AML-193 (cell line): ENCODE measurements at places on chromosomes 1 and 21.
A peak's percentile ranks its signal among the peaks of the same experiment; 100 is the strongest.

DNA sequence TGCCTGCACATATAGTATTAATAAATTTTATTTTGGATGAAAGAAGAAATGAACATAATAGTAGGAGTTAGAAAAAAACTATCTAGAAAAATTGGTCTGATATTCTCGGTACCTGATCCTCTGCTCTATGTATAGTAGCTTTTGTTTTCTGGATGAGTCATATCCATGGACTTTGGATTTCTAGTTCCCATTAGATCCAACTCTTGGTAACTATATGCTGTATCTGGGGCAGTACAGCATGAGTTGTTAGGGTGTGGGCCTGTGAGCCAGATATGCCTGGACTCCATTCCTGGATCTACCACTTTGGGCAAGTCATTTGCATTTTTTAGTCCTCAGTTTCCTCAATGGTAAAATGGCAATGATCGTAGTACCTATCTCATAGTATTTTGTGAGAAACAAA, 372.2 kb upstream of the PKN2 start:
- no peak for DNase-seq

- DNase-seq, result peak; percentile 57
Observed at GRCh38 chr1:77534456-77534855, 148.0 kb downstream of the ZZZ3 start.

DNA sequence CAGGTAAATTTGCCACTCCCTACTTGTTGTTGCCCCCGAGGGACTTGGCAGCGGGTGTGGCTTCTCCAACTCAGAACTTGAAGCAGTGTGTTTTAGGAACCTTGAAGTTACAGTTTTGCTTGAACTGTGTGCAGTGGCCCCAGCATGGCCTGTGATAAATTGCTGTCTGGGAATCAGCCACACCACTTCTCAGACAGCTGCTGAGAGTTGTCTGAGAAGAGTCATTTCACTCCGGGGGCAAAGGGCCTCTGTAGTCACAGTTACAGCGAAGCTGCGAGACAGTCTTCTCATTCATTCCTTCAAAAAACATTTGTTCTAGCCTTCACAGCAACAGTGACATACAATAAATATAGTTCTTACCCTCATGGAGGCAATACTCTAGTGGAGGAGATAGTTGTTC, 70.3 kb downstream of the PROX1 start:
- no peak for DNase-seq

- no peak for DNase-seq
Observed at GRCh38 chr1:3060127-3060526, 8.9 kb upstream of the PRDM16 start.

GRCh38 chr1:27806758-27807157, 23.8 kb upstream of the PPP1R8 start:
- DNase-seq, result no peak

DNA sequence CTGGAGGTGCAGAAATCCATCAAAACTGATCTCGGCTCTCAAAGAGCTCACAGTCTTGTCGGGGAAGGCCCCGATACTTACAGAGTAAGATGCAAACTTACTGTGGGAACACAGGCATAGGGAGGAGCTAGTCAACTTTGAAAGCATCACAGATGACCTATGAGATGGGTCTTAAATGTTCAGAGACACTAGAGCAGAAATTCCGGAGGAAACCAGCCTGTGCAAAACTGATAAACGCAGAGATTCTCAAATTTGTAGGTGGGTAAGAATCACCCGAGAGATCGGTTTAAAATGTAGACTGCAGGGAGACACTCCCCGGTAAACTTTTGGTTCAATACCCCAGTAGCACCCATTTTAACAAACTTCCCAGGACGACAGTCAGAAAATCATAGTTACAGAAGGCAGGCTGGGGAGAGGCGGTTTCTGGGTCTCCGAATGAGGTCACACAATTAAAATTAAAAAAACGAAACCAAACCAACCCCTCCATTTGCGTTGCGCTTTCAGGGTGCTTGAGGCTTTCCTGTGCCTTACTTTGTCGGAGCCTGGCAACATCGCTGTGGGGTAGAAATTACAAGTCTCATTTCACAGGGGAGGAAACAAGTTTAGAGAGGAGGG, 755 bp upstream of the THRAP3 start:
- DNase-seq, result peak; percentile 65

- no peak for DNase-seq
Observed at GRCh38 chr21:41141031-41141457, 26.9 kb upstream of the BACE2 start.

GRCh38 chr1:81978945-81979344, 178.2 kb downstream of the ADGRL2 start:
- no peak for DNase-seq

- no peak for DNase-seq
Observed at GRCh38 chr21:34935452-34935851, 113.7 kb downstream of the RUNX1 start.

DNA sequence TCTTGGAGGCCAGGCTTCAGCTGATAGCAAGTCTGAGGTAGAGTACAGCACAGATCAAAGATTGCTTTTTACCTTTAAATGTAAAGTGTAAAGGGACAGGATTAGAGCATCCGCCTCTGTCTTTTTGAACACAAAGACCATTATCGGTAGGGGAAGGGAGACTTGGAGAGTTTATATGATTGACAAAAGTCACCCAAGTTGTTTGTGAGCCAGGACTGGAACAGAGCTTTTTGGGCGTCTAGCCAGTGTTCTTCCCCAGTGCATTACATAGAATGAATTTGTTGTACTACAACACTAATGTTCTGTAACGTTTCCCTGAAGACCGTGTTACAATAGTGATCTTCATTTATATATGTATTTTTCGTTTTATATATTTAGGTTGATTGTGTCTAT, 9.3 kb upstream of the PIGC start:
- DNase-seq, result no peak

DNA sequence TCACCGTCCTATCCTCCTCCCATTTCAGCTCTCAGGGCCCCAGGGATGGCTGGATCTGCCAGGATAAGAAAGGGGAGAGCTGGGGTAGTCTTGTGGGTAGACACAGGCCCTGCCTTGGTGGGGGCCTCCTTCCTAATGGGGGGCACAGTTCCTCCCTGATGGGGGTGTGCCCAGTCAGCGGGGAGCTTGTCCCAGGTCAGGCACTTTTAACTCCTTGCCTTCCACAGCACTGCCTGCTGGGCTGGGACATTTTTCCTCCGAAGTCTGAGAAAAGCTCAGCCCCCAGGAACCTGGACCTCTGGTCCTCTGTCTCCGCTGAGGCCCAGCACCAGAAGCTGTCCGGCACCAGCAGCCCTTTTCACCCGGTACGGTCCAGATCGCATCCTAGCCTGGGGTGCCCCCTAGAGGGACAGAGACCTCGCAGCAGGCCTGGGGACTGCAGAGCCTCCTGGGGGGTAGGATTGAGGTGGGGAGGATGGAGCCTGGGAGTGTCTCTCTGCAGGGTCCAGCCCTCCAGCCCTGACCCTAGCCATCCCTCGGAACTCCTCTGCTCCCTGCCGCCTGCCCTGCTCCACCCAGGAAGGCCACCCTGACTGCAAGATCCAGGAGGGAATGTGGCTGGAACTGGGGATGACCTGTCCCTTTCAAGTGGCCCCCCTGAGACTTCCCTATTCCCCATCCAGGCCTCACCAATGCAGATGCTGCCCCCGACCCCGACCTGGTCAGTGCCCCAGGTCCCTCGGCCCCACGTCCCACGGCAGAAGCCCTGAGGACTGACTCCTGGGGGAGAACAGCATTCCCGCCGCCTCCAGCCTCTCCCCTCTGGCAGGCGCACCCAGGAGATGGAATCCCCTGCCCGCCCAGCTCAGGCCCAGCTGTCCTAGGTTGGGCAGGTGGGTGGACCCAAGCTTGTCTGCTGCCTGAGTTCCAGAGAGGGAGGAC, 12.0 kb downstream of the MIIP start:
- DNase-seq, result peak; percentile 5

- DNase-seq, result no peak
Observed at GRCh38 chr1:58045094-58045705, 501.3 kb downstream of the OMA1 start.

DNA sequence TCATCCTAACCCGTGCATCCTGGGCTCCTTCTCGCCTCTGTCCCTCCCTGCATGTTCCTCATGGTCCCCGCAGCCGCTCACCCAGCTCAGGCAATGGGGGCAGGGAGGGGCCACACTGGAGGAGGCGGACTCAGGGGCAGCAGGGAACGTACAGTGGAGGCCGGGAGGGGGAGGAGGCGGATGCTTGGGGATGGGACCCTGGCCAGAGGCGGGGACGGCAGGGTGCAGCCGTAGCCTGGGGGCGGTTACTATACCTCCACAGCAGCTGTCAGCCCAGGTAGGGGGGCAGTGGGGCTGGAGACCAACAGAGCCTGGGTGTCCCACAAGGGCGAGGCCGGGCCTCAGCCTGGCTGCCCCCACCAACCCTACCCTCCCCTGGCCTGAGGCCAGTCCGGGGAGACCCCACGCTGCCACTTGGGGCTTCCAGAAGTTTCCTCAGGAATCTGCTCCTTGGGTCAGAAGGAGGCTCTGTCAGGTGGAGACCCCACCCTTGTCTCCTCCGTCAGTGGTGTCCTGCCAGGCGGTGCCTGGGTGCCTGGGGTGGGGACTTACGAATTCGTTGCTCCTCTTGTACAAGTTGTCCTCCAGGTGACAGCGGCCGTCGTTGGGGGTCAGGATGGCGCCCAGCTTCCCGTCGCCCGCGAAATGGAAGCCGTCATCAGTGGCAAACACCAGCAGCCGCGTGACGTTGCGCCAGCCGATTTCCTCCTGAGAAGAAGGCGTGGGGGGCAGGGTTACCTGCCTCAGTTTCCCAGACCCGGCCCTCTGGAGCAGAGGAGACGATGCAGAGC, 20.7 kb downstream of the ITGB2 start:
- no peak for DNase-seq

DNA sequence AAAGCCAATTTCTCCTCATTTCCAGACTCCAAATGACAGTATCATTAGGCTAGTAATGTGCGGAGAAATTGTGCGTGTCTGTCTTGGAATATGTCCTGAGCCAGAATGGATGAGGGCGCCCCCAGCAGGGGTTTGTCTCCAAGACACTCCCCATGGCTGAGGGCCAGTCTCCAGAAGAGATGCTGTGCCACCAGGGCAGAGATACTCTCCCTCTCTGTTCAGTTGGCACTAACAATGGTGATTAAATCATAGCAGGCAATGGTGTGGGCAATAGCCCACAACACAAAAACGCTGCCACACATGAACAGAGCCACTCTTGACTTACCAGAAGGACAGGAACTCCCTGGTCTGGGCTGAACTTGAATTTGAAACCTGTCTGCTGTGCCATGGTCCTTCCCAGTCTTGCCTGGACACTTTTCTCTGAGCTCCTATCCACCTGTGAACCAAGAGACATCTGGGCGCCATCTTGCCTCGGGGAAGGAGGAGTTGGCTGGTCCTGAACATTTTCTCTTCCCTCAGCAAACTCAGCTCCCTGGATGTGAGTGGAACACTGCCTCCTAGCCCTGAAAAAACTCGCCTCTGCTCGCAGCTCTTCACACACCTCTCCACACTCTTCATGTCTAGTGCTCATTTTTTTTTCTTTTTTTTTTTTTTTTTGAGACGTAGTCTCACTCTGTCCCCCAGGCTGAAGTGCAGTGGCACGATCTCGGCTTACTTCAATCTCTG, 14.8 kb upstream of the ADGRB2 start:
- DNase-seq, result no peak

GRCh38 chr1:179126338-179127060, 44.6 kb downstream of the TOR3A start:
- DNase-seq, result no peak

- DNase-seq, result no peak
Observed at GRCh38 chr1:59230622-59231021, 66.3 kb upstream of the FGGY start.

- DNase-seq, result no peak
Observed at GRCh38 chr1:36625253-36625934, 142.7 kb upstream of the CSF3R start.

DNA sequence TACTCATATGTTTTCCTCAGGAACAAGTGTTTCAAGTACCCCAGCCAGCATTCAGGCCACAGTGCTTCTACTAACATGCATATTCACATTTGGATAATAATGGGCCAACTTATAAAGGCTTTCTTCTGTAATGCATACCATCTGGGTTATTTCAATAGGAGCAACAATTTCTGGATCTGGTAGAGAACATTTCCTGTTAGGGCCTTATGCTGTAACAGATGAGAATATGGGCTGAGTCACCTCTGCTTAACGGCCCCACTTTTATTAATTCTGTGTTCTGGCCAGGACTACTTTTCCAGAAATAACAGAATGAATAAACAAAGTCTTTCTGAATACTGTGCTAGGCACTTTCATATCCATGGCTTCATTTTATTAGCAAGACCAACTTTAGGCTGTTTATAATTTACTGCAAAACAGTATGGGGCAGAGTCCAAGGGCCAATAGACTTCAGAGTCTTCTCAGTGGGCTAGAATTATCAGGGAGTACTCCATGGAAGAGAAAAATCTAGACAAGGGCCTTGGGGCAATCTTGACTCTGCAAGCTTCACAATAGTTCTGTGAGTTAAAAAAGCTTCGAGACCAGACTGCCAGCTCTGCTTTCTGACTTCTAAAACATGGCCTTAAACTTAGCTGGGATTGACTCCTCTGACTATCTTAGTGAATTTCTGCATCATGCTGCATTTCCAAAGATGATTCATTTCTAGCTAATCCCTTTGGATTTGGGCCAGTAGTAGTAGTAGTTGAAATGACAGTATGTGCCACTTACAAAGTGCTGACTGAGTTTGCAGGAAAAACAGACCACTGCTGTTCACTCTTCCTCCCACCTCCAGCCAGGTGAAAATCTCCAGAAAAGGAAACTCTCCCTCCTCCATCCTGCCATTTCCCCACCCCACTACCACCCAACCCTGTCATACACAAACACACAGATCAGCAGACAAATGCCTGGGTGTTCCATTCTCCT, 8.2 kb upstream of the SSX2IP start:
- DNase-seq, result no peak

GRCh38 chr1:151340870-151341754, 5.9 kb downstream of the RFX5 start:
- peak; percentile 82 for DNase-seq

DNA sequence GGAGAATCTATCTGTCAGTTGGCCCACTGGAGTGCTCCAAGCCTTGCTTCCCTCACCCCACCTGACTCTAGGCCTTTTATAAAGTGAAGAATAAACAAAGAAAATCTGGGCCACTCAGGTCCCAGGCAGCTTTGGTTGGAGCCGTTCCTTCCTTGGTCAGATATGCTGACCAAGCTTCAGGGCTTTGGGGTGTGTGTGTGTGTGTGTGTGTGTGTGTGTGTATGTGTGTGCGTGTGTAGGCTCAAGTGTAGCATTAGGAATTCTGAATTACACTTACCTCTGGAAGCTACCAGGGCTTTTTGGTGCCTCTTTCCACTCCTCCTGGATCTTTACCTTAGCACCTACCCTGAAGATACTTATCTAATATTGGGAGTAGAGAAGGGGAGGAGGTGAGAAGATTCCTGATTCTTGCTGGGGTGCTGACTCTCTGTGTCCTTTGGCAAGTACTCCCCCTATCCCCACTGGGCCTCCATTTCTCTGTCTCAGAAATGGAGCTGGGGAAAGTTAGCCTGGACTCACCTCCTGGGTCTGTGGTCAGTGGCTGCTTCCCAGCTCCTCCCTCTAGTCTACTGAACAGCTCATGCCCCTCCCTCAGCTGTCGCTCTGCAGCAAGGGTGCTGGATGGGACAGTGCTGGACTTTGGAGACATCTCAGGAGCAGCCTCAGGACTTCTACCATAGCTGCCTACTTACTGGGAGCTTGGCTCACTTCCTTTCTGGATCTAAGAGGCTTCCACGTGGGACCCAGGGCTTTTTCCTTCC, 10.8 kb downstream of the FOXD2 start:
- no peak for DNase-seq

- no peak for DNase-seq
Observed at GRCh38 chr1:9360371-9361064, 67.8 kb downstream of the SPSB1 start.

GRCh38 chr1:11071463-11072215, 11.8 kb upstream of the SRM start:
- DNase-seq, result no peak

GRCh38 chr1:169321539-169321938, 46.1 kb downstream of the NME7 start:
- DNase-seq, result no peak
